ENCODE measurements at places on chromosomes 11 and 22.
A peak's percentile ranks its signal among the peaks of the same experiment; 100 is the strongest.

DNA sequence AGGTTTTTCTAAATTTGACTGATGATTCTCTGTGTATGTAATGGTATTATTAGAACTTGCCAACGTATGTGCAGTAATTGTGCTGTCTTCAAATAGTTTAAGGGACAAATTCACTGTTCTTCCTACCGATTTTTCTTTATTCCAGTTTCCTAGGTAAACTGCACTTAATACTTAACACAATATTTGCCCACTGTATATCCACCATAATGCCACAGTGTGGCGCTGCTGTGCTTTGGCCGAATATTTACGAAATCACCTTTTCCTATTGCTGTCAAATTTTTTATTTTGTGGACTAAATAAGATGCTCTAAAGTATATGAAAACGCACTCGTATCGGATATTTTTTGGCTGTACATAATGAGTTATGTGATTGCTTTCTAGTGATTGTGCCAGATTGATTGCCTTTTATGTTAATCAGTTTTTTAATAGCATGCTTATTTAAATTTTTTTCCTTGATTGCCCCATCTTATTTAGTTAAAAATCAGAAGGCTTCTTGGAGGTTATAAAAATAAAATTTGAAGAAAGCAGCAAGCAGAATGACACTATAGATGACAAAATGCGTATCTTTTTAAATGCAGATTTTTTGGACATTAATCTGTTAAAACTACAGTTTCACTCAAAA, 10.5 kb downstream of the AASDHPPT start:
- no peak for DNase-seq

DNA sequence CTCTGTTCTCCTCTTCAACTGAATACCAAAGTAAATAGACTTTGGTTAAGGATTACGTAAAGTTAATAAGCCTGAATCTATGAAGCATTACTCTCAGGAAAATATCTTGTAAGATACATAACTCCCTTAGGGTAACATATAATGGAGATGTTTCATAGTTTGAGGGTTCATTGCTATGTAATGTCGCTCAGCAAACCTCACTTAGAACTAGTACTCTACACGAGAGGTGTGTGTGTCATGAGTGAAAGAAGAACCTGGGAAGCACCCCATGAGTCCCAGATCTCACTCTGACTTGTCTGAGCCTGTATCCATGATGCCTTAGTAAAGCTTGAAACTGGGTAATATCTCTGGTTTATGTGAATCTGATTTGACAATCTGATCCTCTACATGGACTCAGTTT, 429.5 kb upstream of the ANO3 start:
- DNase-seq: no peak

GRCh38 chr22:28909375-28909774, 26.0 kb downstream of the ZNRF3 start:
- DNase-seq: no peak

- no peak for DNase-seq
These were observed 21.0 kb upstream of the OR5AK2 start for GRCh38 chr11:56967726-56968125.

- DNase-seq: no peak
These were observed 22.2 kb upstream of the MALAT1 start for GRCh38 chr11:65476632-65477148.

- DNase-seq: no peak
These were observed 1237.8 kb downstream of the BRD1 start for GRCh38 chr22:48589901-48590300.

GRCh38 chr22:30471616-30472318, at the start of gene SEC14L3:
SEC14L3 (minus strand) TSS chr22:30472017; CDS start chr22:30471958, 59 bp downstream.
- DNase-seq: no peak

GRCh38 chr11:118783724-118784495, 7.1 kb downstream of the DDX6 start:
- no peak for DNase-seq

DNA sequence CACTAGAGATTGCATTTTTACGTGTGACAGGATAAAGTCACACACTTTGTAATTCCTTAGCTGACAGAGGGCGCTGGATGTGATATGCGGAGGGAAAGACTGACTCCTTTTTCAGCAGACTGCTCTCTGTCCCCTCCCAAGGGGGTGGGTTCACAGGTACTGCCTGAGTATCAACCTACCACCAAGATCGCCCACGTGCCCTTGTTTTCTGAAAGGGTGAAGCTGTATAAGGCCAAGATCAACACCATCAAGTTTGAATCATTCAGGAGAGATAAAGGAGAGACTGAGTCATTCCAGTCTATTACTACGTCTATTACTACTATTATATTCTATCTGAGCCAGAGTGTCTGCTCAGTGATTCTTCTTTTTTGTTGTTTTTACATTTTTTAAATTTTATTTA, 30.7 kb downstream of the BUD13 start:
- no peak for DNase-seq

GRCh38 chr11:128470081-128470480, 117.3 kb downstream of the ETS1 start:
- no peak for DNase-seq

- DNase-seq: no peak
These were observed 96.1 kb downstream of the MAML2 start for GRCh38 chr11:96246718-96247552.

- no peak for DNase-seq
These were observed 11.1 kb downstream of the SYNGR1 start for GRCh38 chr22:39360674-39361413.

- no peak for DNase-seq
These were observed 53.0 kb downstream of the CWC15 start for GRCh38 chr11:94920311-94920710.

DNA sequence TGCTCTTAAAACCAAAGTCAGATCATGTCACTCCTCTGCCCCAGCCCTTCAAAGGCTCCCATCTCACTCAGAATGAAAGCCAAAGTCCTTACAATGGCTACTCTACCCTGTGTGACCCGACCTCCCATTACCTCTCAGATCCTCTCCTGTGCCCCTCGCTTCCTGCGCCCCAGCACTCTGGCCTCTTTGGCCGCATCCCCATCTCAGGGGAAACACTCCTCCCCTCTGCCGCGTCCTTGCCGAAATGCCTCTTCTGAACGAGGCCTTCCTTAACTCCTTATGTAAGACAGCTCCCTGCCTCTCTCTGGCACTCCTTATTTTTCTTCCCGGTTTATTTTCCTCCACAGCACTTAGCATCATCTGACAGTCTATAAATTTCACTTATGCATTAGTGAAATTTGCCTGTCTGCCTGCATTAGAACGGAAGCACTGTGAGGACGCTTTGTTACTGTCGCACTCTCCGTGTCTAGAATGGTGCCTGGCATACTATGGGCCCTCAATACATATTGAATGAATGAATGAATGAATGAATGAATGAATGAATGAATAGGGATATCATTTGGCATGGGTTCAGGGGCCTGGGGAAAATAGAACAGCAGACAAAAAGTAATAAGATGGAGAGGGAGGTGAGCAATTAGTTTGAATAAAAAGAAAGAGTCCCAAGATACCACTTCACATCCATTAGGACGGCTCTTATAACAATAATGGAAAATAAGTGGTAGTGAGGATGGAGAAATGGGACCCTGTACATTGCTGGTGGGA, 137.8 kb downstream of the CEP164 start:
- DNase-seq: no peak

- peak; percentile 87 for DNase-seq
These were observed 2.0 kb downstream of the SYNGR1 start for GRCh38 chr22:39351689-39352214.

- peak; percentile 76 for DNase-seq
These were observed 2.2 kb downstream of the SLC25A22 start for GRCh38 chr11:795634-796564.

DNA sequence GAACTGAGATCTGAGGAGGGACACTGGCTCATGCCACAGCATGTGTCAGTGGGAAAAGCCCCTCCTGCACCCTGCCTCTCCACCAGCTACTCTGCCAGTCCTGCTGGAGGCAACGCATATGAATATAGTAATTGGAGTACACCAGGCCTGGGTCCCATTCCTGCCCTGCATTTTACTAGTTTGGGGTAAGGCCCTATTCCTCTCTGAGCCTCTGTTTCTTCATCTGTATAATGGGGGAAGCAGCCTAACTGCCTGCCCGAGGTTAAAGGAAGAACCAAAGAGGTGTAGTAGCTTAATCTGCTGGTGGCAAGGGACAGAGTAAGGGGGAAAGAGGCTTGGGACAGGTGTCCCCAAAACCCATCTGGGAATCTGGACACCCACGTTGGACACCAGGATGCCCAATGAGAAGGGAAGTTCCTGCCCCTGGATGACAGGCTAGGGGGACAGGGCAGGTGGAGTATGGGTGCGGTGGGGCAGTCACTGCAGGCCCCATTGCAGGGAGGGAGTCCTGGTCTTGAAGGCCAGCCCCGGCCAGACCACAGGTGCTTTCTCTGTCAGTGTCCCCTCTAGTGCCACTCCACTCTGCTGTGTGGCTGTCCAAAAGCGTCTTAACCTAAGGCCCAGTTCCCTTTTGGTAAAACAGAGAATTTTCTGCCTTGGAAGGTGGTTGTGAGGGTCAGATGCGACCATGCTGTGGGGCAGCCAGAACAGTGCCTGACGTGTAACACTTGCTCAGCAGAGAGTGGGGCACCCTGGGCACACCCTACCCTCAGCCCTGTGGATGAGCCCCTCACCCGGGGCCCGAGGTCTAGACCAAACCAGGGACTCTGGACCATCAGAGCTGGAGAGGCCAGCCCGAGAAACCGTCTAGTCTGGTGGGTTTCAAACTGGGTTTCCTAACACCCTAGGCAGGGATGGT, 11.5 kb downstream of the TSKU start:
- no peak for DNase-seq

- DNase-seq: no peak
These were observed 236.2 kb downstream of the LARGE1 start for GRCh38 chr22:33684087-33684486.

GRCh38 chr22:31350410-31350863, 4.3 kb upstream of the PATZ1 start:
- no peak for DNase-seq

- no peak for DNase-seq
These were observed 113.3 kb downstream of the MORC2 start for GRCh38 chr22:30855266-30855665.

DNA sequence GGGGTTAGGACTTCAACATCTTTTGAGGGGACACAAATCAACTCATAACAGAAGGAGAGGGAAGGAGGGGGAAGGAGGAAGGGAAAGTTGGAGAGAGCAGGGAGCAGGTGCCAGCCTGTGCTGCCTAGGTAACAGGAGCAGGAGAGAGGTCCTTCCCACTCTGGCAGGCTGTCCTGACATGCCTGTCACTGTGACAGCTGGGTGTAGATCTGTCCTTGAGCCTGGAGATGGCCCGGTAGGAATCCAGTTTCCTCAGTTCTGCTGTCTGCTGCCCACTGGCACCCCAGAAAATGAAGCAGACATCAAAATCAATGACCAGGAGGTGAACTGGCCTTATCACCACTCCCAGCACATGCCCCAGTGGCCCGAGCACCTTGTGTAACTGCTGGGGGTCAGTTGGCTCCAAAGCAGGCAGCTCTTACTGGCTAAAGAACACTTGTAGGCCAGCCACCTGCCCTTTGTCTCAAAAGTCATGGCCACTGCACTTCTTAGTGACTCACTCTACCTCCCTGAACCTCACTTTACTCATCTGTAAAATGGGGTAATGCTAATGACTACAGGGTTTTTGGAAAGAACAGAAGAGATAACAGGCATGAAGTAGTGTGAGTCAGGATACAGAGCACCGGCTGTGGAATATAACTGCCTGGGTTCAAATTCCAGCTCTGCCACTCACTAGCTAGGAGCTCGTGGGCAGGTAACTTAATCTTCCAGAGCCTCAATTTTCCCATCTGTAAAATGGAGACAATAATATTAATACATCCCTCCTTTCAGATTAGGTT, 8.0 kb upstream of the TSPAN18 start:
- no peak for DNase-seq

- DNase-seq: no peak
These were observed 1.2 kb upstream of the MARK2 start for GRCh38 chr11:63837739-63838138.

GRCh38 chr11:3934658-3935057, 79.2 kb downstream of the STIM1 start:
- no peak for DNase-seq

DNA sequence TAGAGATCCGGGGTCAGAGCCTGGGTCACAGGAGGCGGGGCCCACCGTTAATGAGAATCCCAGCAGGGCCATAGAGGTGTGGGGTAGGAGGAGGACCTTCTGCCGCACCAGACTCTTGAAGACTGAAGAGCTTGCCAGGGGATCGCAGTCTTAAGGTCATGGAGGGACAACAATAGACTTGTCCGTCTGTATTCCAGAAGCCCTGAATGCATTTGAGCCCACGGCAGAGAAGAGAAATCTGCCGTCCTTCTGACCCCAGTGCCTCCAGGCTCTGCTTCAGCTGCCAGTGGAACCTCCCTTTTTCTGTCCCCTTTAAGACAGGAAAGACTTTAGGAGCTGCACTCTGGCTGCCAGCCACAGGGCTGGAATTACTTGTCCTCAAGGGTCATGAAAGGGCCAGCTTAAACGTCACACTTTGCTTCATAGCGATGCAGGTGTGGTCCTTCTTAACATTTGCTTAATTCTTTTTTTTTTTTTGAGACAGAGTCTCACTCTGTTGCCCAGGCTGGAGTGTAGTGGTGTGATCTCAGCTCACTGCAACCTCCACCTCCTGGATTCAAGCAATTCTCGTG, 15.5 kb upstream of the ST3GAL4 start:
- no peak for DNase-seq

DNA sequence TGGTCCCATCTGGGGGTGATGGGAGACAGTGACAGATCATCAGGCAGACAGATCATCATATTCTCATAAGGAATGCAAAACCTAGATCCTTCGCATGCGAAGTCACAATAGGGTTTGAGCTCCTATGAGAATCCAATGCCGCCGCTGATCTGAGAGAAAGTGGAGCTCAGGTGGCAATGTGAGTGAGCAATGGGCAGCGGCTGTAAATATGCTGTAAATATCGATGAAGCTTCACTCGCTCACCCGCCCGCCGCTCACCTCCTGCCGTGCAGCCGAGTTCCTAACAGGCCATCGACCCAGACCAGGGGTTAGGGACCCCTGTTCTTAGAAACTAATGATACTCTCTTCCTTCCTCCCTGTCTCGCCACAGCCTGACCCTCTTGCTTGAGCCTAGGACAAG, 9.4 kb upstream of the PLA2G6 start:
- no peak for DNase-seq

- no peak for DNase-seq
These were observed 75.8 kb downstream of the CTTN start for GRCh38 chr11:70473873-70474690.

DNA sequence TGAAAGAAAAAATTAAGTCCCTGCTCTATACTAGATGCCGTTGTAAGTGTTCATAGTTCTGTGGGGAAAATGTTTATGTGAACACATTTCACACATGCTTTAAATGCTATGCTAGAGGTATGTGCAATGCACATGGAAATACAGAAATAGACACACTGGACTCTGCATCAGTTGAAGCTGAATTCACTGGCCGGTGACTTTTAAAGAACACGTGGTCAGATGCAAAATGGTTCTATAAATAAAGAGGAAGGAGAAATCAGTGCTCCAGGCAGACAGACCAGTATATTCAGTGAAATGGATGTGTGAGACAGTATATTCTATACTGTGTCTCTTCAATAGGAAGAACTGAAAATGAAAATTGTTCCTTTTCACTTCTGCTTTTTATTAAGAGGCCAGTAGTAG, 29.9 kb downstream of the TRPC6 start:
- DNase-seq: no peak
